H1 (cell line): ENCODE measurements at places on chromosomes 7 and 10. TPM values are rescaled to one million over a fixed set of nuclear protein-coding genes. Genes with fewer than 3 reads are reported as not detected.

The HOGA1 gene
- total RNA-seq, result 0.28 and 0.29 TPM in 2 replicates

- no peak overlapping the region for H3K27ac ChIP-seq
- no peaks in the 10 kb centered on the region for H3K4me1 ChIP-seq
- DNase-seq, result no peak
- H3K4me3 ChIP-seq, result no peak overlapping the region
These were observed 242.0 kb downstream of the BICC1 start for GRCh38 chr10:58754469-58755339.

The TET1 gene
- total RNA-seq, result 68.5 and 69.3 TPM in 2 replicates

DNA sequence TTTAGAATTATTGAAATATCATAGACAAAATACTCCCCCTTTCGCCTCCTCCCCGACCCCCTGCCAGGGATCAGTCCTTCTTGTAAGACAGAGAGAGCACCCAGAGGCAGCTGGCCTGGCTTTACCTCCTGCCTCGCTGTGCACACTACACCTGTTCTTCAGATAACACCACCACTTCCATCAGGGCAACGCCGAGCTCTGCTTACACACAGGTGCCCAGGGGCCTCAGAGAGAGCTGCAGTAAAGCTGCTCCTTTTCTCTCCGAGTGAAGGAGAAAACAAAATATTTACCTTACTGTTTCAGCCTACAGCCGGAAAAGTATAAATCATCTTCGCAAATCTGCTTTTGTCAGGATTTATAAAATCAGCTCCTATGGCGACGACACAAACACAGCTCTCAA, 80.7 kb downstream of the HIPK2 start:
- no peaks in the 10 kb centered on the region for H3K36me3 ChIP-seq
- no peak overlapping the region for H3K4me3 ChIP-seq
- H3K27me3 ChIP-seq, result no peaks in the 10 kb centered on the region
- DNase-seq, result no peak
- no peak overlapping the region for H3K27ac ChIP-seq

- H3K36me3 ChIP-seq, result no peaks in the 10 kb centered on the region
- H3K27ac ChIP-seq, result no peak overlapping the region
- H3K4me1 ChIP-seq, result no peaks in the 10 kb centered on the region
- no peak for DNase-seq
- no peaks in the 10 kb centered on the region for H3K27me3 ChIP-seq
These were observed 9.4 kb upstream of the OPN4 start for GRCh38 chr10:86644794-86645445.

The NPFFR1 gene
- 0.06 TPM in 1 of 2 replicates, not detected in the other for total RNA-seq

The ARMC3 gene
- 0.15 and 0.99 TPM in 2 replicates for total RNA-seq

The ZNF33A gene
- 46.8 and 48.3 TPM in 2 replicates for total RNA-seq

GRCh38 chr7:7554649-7555575, 11.8 kb upstream of the MIOS start:
- DNase-seq, result no peak
- H3K4me3 ChIP-seq, result no peak overlapping the region
- H3K36me3 ChIP-seq, result no peaks in the 10 kb centered on the region
- H3K4me1 ChIP-seq, result no peaks in the 10 kb centered on the region
- no peak overlapping the region for H3K27ac ChIP-seq

The MYH16 gene
- total RNA-seq, result not detected in 2 replicates

The PPRC1 gene
- 86.2 and 88.4 TPM in 2 replicates for total RNA-seq

DNA sequence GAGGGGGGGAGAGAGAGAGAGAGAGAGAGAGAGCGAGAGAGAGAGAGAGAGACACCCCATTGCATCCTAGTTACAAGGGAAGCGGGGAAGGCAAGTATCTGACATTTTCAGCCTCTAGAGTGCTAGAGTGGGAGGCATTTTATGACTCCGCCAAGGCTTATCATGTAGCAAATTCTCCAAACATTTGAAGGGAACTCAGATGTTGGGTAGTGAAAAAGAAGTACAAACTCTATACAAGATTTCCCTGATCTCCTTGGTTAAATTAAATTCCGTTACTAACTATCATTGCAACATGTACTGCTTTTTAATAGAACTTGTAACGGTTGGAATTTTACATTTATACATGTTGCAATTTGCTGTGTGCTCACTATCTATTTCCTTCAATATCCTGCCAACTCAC, 83.4 kb upstream of the FAM3C start:
- no peak overlapping the region for H3K27ac ChIP-seq
- no peaks in the 10 kb centered on the region for H3K36me3 ChIP-seq
- H3K4me3 ChIP-seq, result no peak overlapping the region
- H3K27me3 ChIP-seq, result no peaks in the 10 kb centered on the region

DNA sequence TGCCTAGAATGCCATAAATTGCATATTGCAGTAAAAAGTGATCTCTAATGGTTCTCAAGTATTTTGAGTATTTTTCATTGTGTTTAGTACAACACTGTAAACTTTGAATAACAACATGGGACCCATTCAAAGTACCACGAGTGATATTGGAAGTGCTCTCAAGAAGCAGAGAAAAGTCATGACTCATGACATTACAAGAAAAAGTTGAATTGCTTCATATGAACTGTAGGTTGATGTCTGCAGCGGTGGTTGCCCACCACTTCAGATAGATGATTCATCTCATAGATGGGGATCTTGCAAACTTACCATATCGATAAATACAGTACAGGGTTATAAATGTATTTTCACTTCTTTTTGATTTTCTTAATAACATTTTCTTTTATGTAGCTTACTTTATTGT, 33.9 kb downstream of the ENTPD1 start:
- H3K36me3 ChIP-seq, result no peaks in the 10 kb centered on the region
- H3K4me1 ChIP-seq, result peaks cover 4% of the 10 kb centered on the region
- H3K27me3 ChIP-seq, result no peaks in the 10 kb centered on the region
- no peak for DNase-seq

- no peak overlapping the region for H3K4me3 ChIP-seq
- H3K4me1 ChIP-seq, result no peaks in the 10 kb centered on the region
- H3K27me3 ChIP-seq, result no peaks in the 10 kb centered on the region
- no peaks in the 10 kb centered on the region for H3K36me3 ChIP-seq
These were observed 268.3 kb upstream of the FERD3L start for GRCh38 chr7:19413443-19413965.

GRCh38 chr10:124344266-124344590, 74.5 kb downstream of the OAT start:
- no peaks in the 10 kb centered on the region for H3K27me3 ChIP-seq
- no peaks in the 10 kb centered on the region for H3K4me1 ChIP-seq
- no peak overlapping the region for H3K4me3 ChIP-seq
- DNase-seq, result no peak
- H3K36me3 ChIP-seq, result no peaks in the 10 kb centered on the region

- no peak for DNase-seq
- no peaks in the 10 kb centered on the region for H3K36me3 ChIP-seq
- no peaks in the 10 kb centered on the region for H3K4me1 ChIP-seq
- H3K27me3 ChIP-seq, result no peaks in the 10 kb centered on the region
These were observed 510.5 kb upstream of the PFKP start for GRCh38 chr10:2556883-2557282.

The SPDYE5 gene
- total RNA-seq, result not detected in 2 replicates

DNA sequence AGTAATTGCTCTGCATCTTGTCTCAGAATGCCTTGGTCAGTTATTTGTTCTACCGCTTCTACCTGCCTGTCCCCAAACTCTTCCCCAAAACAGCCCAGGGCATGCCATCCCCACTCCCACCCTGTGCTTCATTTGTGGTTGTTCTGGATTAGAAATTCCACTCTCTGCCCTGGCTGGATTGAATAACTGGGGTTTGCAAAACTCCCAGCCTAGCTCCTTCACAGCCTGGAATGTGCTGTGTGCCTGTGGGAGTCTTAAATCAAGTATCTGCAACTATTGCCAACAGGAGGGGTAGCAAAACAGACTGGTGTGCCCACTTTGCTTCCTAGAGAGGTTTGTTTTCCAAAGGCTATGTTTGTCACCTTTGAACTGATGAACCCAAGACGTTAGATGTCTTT, 24.2 kb downstream of the TSPAN15 start:
- H3K27me3 ChIP-seq, result no peaks in the 10 kb centered on the region
- H3K4me3 ChIP-seq, result no peak overlapping the region
- H3K36me3 ChIP-seq, result no peaks in the 10 kb centered on the region
- H3K27ac ChIP-seq, result no peak overlapping the region
- no peaks in the 10 kb centered on the region for H3K4me1 ChIP-seq

DNA sequence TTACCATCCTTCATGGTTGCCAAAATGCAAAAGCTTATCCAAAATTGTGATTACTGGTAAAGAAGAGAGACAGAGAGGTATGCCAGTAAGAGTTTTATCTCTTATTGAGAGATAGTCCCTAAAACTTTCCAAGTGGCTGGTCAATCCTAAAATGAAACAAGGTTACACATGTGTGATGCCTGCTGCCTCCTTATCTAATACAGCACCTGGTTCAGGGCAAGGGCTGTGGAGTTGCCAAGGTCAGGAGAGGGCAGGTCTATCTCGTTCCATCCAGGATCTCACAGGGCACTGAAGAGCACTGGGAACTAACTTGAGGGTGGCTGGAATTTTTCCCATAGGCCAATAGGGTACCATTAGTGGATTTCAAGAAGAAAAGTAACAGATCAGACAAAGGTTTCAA, 18.3 kb downstream of the VOPP1 start:
- H3K36me3 ChIP-seq, result no peaks in the 10 kb centered on the region
- no peaks in the 10 kb centered on the region for H3K27me3 ChIP-seq
- DNase-seq, result no peak
- H3K4me3 ChIP-seq, result no peak overlapping the region
- H3K27ac ChIP-seq, result no peak overlapping the region
- peaks cover 49% of the 10 kb centered on the region for H3K4me1 ChIP-seq

GRCh38 chr10:16965740-16966447, 148.7 kb upstream of the RSU1 start:
- no peaks in the 10 kb centered on the region for H3K27me3 ChIP-seq
- no peaks in the 10 kb centered on the region for H3K36me3 ChIP-seq
- no peak overlapping the region for H3K4me3 ChIP-seq
- peak; percentile 34 for DNase-seq
- H3K4me1 ChIP-seq, result peaks cover 2% of the 10 kb centered on the region; the same call in 1 of the 2 replicates
- H3K27ac ChIP-seq, result no peak overlapping the region

- DNase-seq, result no peak
- no peak overlapping the region for H3K27ac ChIP-seq
- no peaks in the 10 kb centered on the region for H3K36me3 ChIP-seq
- no peaks in the 10 kb centered on the region; the same call in 1 of the 2 replicates for H3K4me1 ChIP-seq
These were observed 90.6 kb downstream of the MARCHF5 start for GRCh38 chr10:92381543-92381954.

GRCh38 chr7:137591421-137591837, 247.9 kb upstream of the PTN start:
- no peaks in the 10 kb centered on the region for H3K36me3 ChIP-seq
- H3K27ac ChIP-seq, result no peak overlapping the region
- no peak for DNase-seq

DNA sequence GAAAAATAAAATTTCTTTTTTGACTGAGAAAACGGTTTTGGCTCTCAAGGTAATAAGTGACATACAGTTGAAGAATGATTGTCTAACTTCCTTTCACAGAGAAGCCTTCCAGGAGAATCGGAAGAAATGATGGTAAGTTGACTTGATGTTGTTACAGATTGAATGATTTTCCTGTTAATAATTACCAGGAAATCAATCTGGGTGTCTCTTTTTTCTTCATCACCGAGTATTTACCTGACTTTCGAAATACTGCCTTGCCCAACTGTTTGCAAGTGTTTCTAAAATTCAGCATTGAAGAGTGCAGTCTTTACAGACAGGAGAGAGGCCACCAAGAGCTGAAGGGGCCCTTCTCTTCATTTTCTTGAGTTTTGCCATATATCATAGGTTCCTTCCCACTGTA, 4.0 kb downstream of the ITIH2 start:
- H3K4me3 ChIP-seq, result no peak overlapping the region
- H3K27me3 ChIP-seq, result no peaks in the 10 kb centered on the region
- no peak overlapping the region for H3K27ac ChIP-seq
- no peaks in the 10 kb centered on the region for H3K4me1 ChIP-seq

The PSMA2 gene
- 243 and 259 TPM in 2 replicates for total RNA-seq

The CPA4 gene
- not detected in 2 replicates for total RNA-seq

GRCh38 chr7:96273716-96274115, 48.2 kb downstream of the SLC25A13 start:
- no peaks in the 10 kb centered on the region for H3K36me3 ChIP-seq
- no peaks in the 10 kb centered on the region for H3K27me3 ChIP-seq
- no peaks in the 10 kb centered on the region for H3K4me1 ChIP-seq
- H3K27ac ChIP-seq, result no peak overlapping the region
- no peak for DNase-seq

GRCh38 chr10:43151371-43151770, 13.1 kb downstream of the CSGALNACT2 start:
- H3K27me3 ChIP-seq, result no peaks in the 10 kb centered on the region
- H3K27ac ChIP-seq, result no peak overlapping the region
- DNase-seq, result no peak

The PNLIPRP2 gene
- total RNA-seq, result 0.21 TPM in 1 of 2 replicates, not detected in the other

The CALY gene
- total RNA-seq, result 1.3 and 1.7 TPM in 2 replicates

GRCh38 chr10:72073708-72074573, 14.4 kb downstream of the SPOCK2 start:
- no peaks in the 10 kb centered on the region; the same call in 1 of the 2 replicates for H3K4me1 ChIP-seq
- H3K4me3 ChIP-seq, result no peak overlapping the region

- no peaks in the 10 kb centered on the region for H3K4me1 ChIP-seq
- no peak overlapping the region for H3K27ac ChIP-seq
- no peaks in the 10 kb centered on the region for H3K27me3 ChIP-seq
- H3K4me3 ChIP-seq, result no peak overlapping the region
These were observed 45.4 kb downstream of the FAM53B start for GRCh38 chr10:124698545-124699469.

DNA sequence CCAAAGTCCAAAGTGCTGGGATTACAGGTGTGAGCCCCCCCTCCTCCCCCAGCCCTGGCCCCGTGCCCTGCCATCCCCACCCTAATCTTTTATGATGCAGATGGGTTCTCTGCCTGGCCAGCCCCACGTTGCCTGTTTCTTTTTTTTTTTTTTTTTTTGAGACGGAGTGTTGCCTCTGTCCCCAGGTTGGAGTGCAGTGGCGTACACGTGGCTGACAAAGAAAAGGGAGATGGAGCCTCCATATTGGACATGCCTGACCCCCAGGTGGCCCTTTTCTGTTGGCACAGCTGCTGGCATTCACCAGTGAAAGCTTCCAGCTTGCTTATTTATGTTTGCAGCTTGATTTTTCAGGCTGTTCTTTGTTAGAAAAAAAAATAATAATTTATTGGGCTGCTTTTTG, 235.3 kb downstream of the CCDC3 start:
- H3K36me3 ChIP-seq, result no peaks in the 10 kb centered on the region
- no peaks in the 10 kb centered on the region for H3K27me3 ChIP-seq
- no peak overlapping the region for H3K4me3 ChIP-seq

- peaks cover 3% of the 10 kb centered on the region for H3K4me1 ChIP-seq
- H3K4me3 ChIP-seq, result no peak overlapping the region
- H3K27me3 ChIP-seq, result no peaks in the 10 kb centered on the region
- H3K36me3 ChIP-seq, result 0 out of 2 replicates have a peak, but pooled peaks cover 2% of the 10 kb centered on the region
These were observed 32.7 kb downstream of the SNX8 start for GRCh38 chr7:2281541-2281940.

The SHTN1 gene
- total RNA-seq, result 12.7 and 13.9 TPM in 2 replicates

- H3K4me1 ChIP-seq, result no peaks in the 10 kb centered on the region
- no peak for DNase-seq
- no peak overlapping the region for H3K27ac ChIP-seq
- H3K4me3 ChIP-seq, result no peak overlapping the region
These were observed 68.6 kb upstream of the CACUL1 start for GRCh38 chr10:118823256-118823907.

GRCh38 chr10:34288634-34289033, 526.5 kb downstream of the PARD3 start:
- H3K27me3 ChIP-seq, result no peaks in the 10 kb centered on the region
- no peak overlapping the region for H3K27ac ChIP-seq
- DNase-seq, result no peak
- no peak overlapping the region for H3K4me3 ChIP-seq
- H3K36me3 ChIP-seq, result no peaks in the 10 kb centered on the region
